ENCODE measurements at places on chromosomes 2 and 18. TPM values are rescaled to one million over a fixed set of nuclear protein-coding genes. Genes with fewer than 3 reads are reported as not detected.

- DNase-seq, result no peak
These were observed 105.1 kb downstream of the MAPK4 start for GRCh38 chr18:50665015-50665414.

DNA sequence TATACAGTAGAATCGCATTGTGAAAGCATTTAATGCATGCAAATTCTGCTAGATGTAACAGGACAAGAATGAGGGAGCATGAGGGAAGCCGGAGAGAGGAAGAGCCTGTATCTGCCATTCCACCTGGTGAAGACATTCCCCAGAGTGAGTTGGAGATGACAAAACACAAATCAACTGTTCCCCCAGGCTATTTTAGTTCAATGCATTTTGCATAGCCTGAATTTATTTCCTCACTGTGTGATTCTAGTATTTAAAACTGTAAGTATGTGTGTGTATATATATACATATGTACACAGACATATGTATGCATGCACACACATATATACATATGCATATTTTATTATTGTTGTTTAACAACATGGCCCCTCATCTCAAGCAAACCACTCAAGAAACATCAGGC, 54.7 kb downstream of the CCDC68 start:
- DNase-seq, result no peak

GRCh38 chr2:182014284-182014683, 28.6 kb downstream of the PPP1R1C start:
- peak; percentile 32 for DNase-seq

DNA sequence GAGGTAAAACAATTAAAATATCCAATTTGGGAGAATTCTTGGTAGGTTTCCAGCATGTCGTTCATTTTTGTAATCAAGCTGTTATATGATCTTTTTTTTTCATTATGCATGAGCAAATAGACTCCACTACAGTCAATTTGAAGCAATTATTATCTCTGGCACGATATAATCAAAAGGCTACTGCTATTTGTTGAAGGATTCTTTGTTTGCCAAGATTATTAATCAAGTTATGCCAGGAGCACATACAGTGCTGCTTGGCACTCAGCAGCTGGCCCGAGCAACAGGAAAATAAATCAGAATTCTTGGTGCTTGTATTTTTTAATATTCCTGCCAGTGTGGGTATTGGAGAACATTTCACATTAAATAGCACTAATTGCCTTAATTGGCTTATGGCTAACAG, 279.5 kb downstream of the RND3 start:
- no peak for DNase-seq

DNA sequence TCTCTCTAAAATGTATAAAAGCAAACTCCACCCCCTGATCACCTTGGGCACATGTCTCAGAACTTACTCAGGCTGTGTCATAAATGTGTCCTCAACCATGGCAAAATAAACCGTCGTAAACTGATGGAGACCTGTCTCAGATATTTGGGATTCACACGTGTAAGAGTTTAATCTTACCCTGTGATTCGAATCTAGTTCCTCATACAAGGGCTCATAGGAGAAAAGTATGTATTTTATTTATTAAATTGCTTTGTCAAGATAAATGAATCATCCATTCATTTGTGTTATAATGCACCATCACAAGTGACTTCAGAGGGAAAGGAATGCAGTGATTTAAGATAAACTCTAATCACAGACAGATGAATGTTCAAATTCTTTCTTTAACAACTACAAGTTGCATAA, 712.5 kb upstream of the LRATD1 start:
- DNase-seq, result no peak

- DNase-seq, result no peak
These were observed 16.2 kb downstream of the SS18 start for GRCh38 chr18:26074246-26074645.

MC5R gene
- not detected for total RNA-seq

CD207 gene
- 0.41 TPM for total RNA-seq

Measured in Right ventricle myocardium inferior (tissue), 1 donor.